ENCODE measurements at places on chromosomes 12 and 14.
A peak's percentile ranks its signal among the peaks of the same experiment; 100 is the strongest.

DNA sequence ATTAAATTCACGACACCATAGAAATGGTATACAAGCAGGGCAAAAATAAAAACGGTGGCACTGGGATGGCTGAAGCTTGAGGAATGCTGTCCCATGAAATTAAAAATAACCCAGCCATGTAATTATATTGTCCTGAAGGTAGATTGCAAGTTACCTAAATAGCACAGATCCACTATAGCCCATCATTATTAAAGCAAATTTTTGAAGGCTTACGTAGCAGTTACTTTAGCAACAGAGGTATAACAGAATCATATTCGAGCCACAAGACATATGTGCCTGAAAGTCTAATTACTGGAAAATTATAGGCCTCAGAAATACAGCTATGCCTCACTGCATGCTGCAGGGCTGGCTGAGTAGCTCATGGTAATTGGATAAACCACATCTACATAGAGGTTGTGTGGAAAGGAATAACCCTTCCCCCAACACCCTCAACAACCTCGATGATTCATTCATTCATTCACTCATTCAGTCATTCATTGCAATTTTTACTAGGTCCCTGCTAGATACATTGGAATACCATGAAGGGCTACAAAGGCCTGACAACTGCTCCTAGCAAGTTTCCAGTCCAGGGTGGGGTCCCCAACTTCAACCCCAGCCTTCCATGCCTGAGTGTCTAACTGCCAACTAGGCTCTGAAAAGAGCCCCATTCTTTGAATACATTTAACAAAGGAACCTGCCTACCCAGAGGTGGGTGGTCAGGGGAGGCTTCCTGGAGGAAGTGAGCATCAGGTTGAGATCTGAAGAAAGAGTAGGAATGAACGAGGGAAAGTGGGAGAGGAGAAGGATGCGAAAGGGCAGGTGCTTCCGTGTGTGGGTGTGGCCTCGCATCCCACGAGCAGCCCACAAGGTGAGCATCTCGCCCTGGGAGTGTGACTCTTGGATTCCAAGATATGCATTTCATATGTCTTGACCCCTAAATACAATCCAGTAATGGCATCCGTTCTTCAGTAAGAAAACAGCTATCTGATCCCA is 18.0 kb upstream of the CMKLR1 start:
- DNase-seq = no peak

DNA sequence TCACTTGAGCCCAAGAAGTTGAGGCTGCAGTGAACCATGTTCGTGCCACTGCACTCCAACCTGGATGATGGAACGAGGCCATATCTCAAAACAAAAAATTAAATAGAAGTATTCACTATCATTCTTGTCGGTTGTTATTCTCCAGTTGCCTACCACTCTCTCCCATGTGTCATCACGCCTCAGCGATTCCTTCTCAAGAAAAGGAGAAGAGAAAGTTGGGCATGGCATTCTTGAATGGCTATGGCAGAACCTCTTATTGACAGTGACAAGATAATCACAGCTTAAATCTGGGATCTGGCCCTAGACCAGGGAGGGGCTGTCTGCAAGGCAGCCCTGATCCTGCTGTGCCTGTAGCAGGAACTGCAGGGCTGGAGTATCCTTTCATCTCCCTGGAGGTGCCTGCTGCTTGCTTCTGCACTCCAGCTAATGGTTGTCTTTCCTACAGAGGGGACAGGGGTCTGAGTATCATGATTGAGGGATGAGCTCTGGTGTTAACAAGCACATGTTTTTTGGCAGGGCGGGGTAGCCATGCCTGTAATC is 12.8 kb upstream of the MLEC start:
- DNase-seq = no peak

DNA sequence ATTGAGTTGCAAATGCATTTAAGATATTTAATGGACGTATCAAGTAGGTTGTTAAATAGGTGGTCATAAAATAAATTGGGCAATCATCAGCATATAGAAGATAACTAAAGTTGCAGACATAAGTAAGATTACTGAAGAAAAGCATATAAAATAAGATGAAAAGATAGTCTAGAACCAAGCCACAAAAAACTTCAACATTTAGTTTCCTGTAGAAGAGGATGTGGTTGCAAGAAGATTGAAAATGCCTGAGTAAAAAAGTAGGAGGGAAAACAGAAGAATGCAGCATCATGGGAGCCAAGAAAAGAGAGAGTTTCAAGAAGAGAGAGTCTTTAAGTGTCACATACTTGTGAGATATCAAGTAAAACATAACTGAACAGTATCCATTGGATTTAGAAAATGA is 17.6 kb upstream of the SLC16A7 start:
- DNase-seq = no peak

DNA sequence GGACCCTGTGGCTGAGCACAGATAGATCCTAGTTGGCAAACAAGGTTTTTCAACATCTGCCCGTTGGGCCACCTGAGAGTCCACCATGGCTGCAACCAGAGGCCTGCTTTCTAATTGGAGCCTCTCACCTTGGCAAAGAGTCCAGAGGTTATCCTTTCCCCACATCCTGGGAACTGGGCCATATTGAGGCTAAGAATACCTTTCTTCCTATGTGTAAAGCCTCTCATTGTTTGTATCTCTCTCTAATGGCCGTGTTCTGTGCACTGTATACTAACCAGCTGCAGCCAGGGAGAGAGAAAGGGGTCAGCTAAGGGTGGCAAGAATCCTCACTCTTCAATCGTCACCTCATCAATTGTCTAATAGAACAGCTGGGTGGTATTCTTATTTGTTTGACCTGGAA is 79.1 kb upstream of the ST8SIA1 start:
- DNase-seq = no peak

DNA sequence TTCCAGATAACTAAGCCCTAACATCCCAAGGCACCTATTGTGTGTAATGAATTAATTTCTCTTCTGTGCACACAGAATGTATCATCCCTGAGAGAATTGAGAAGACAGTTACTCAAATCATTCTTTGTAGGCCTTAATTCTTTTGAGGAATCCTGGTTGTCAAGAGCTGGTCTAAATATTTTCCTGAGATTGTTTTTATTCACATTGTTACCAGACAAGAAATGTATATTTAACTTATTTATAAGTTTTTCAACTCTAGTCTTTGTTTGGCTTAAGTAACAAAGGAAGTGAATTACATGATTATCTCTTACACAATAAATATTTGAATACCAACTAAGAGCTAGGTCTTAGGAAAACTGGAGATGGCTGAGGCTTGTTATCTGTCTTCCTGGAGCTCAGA is 169.4 kb downstream of the DACT1 start:
- no peak for DNase-seq

DNA sequence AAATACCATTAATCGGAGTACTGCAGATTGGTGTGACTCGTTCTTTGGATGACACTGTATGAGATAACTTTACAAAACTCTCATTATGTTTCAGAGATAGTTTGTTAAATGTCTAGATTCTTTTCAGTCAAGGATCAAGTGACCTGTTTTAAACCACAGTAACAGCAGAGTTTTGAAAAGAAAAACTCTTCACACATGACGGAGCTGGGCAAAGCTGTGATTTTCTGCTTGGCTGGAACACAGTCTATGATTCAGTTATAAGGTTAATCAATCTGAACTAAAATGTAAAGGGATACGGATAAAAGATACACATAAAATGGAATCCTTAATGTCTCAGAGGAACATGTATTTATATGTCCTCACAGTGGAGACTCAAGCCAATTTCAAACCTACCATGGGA is 573.2 kb downstream of the PRKD1 start:
- no peak for DNase-seq

DNA sequence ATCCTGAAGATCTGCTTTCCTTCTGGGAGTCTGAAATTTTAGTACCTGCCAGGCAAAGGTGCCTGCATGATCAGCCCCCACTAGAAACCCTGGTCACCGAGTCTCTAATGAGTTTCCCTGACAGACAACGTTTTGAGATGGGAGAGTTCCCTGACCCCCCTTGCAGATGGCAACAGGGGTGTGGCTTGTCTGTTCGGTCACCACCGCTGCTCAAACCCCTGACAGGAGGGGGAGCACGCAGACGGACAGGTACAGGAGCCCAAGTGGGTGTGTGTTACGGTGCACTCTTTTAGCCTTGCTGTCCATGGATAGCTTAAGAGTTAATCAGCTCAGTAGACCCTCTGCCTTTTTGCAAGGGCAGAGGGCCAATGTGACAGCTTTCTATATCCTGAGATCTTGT is 19.3 kb upstream of the CDKN3 start:
- no peak for DNase-seq

DNA sequence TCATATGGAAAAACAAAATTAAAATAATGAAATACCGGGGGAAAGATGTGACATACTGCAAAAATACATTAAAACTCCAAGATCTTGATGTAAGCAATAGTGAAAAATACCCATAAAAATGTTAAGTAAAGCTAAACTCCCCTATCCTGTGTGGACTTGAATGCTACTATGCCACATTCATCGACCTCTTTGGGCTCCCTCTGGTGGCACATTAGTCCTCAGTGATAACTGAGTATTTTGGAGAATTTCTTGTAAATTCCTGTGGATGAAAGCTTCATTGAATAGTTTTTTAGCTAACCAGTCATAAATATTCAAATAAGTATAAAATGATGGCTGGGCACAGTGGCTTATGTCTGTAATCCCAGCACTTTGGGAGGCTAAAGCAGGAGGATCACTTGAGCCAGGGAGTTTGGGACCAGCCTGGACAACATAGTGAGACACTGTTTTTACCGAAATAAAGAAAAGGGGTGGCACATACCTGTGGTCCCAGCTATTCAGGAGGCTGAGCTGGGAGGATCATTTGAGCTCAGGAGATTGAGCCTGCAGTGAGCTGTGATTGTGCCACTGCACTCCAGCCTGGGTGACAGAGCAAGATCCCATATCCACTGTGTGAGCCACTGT is 42.4 kb upstream of the SGPP1 start:
- peak; percentile 27 for DNase-seq

Data from stimulated activated CD4-positive, alpha-beta T cell treated with anti-CD3 and anti-CD28 coated beads, Interleukin-12 subunit alpha, Interleukin-12 subunit beta, amount 100 ng/mL, for 4 hours (primary cell).